ENCODE measurements at places on chromosomes 13 and 19. TPM values are rescaled to one million over a fixed set of nuclear protein-coding genes. Genes with fewer than 3 reads are reported as not detected.

The AKAP8L gene
- 122 TPM for total RNA-seq

The SWSAP1 gene
- 2.3 TPM for total RNA-seq

DNA sequence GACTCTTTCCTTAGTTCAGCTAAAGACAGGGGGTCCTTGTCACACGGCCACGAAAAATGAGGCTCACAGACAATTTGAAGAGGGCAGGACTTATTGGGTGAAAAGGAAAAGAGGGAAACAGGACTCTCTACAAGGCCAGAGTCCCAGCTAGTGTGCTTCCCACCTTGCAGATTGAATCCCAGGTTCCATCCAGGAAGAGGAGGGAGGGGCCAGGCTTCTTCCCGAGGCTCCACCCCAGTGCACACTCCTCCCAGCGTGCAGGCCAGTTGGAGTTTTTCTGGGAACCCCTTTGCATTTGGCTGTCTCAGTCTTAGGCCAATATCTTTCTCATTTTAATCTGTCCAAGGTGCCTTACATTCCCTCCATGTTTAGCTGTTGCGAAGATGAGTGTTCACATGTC lies 106.8 kb downstream of the DNAJC3 start:
- DNase-seq, result no peak

GRCh38 chr19:47848823-47849473 lies 10.1 kb upstream of the TPRX2 start:
- no peak for DNase-seq

The ADGRE3 gene
- not detected for total RNA-seq
